ENCODE measurements at places on chromosomes 2 and 18. TPM values are rescaled to one million over a fixed set of nuclear protein-coding genes. Genes with fewer than 3 reads are reported as not detected.

Gene RFX8
- total RNA-seq, result 24.1 TPM

DNA sequence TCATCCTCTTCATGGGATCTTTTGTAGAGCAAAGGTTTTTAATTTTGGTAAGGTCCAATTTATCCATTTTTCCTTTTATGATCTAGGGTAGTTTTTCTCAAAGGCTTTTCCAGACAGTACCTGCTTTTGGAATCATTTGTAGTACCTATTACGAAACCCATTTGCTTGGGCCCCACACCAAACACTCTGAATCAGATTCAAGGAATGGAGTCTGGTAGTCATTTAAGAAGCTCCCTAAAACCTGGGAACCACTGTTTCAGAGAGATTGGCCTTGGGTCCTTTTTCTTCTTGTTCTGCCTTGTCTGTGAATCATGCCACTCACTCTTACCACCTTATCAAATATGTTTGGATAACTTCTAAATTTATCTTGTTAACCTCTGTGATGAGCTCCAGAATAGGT, 40.3 kb downstream of the OSBPL6 start:
- DNase-seq, result peak; percentile 48

Gene NR4A2
- total RNA-seq, result 0.41 TPM

GRCh38 chr2:104429639-104430358, 424.1 kb upstream of the POU3F3 start:
- DNase-seq, result no peak

- no peak for DNase-seq
These were observed 8.5 kb downstream of the OTX1 start for GRCh38 chr2:63058921-63059792.

- peak; percentile 56 for DNase-seq
These were observed 25.7 kb downstream of the NPPC start for GRCh38 chr2:231900486-231900942.

- DNase-seq, result peak; percentile 88
These were observed 82.0 kb downstream of the MREG start for GRCh38 chr2:215931256-215931903.

Gene PDE6D
- total RNA-seq, result 14.1 TPM

GRCh38 chr2:8115966-8116365, 565.9 kb upstream of the ID2 start:
- no peak for DNase-seq

DNA sequence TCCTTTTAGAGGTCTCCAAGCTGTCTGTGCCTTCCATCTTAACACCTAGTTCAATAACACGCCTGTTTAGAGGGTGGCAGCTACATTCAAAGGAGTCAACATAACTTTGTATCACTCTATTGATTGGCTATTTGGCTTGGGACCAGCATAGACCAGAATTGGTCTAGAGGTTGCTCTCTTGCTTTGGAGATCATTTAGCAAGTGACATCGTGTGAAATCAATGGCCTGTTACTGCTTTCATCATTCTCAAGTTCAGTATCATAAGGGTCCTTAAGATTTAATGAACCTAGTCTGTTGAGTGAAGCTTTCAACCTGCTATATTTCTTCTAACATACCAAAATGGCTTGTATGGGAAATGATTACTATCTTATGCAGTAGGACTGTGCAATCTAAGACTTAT, 768.2 kb downstream of the NRXN1 start:
- DNase-seq, result no peak

DNA sequence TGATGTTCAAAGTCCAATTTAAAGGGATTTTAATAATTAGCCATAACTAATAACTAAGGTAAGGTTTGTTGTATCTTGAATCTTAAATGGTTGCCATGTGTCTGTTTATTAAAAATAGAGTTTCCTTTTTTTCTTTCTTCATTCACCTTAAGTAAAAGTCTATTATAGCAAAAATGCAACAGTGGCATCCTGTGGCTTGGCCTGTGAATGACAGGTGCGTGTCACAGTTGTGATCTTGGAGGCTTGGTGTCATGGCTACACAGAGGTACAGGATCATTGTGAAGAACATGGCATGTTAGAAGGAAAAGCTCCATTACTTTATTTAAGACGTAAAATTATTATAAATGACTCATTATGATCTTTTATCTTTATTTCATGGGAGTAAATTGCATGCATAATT, 246.1 kb downstream of the BCL2 start:
- no peak for DNase-seq

DNA sequence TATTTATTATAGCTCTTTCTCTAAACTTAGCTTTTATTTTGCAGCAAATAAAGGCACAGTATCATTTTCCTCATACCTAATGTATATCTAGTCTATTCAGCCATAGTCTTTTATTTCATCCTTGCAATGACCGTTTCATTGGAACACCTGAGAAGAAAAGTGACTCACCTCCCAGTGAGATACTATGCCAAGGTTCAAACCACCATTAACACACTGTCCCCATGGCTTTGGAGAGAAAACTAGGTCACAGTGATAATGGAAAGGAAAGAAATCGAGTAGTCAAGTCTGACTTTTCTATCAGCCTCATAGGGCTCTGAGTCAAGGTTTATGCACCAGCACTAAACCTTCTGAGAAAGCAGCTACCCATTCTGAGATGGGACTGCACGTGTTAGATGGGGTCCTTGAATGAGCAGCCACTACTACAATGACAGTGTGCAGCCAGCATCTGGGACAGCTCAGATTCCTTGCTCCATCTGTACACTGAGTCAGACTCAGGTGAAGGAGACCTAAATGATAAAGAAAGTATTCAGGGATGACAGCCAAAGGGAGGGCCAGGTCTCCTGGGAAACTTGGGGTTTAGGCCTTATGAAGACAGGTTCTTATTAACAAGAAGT, 971.1 kb upstream of the ACVR2A start:
- no peak for DNase-seq

Gene ERFE
- total RNA-seq, result 3.4 TPM

- DNase-seq, result peak; percentile 15
These were observed 5.6 kb downstream of the SLC66A3 start for GRCh38 chr2:11160731-11161455.

GRCh38 chr2:88852753-88853402, 161.4 kb downstream of the RPIA start:
- DNase-seq, result no peak

GRCh38 chr2:86224645-86225355, 25.5 kb downstream of the MRPL35 start:
- DNase-seq, result peak; percentile 23

Gene MLPH
- 5.2 TPM for total RNA-seq

Gene GCG
- not detected for total RNA-seq

Gene CAVIN2
- total RNA-seq, result 24.1 TPM

Gene CHRNA1
- not detected for total RNA-seq

Gene FHOD3
- 3.0 TPM for total RNA-seq

DNA sequence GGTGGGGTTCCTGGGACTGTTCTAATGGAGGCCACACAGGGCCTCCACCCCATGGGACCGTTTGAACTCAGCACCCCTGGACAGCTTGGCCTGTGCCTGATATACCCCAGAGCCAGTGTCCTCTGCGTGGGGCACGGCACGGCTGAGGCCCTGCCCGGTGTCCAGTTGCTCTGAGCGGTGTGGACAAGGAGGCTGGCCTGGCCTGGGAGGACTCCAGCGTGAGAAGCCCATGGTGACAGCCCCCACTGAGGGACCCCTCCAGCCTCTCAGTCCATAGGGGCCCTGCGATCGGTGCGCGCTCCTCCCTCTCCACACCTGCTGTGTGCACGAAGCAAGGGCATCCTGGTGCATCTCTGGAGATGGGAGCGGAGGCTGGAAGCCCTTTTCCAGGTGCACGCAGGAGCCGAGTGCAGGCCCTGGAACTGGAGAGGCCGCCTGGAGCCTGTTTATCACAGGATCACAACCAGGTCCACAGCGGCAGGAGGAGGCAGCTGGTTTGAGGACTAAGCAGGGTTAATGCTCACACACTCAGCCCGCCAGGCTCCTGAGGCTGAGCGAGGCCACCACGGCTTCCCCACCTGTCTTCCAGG, 120.2 kb downstream of the PTGR3 start:
- no peak for DNase-seq

- no peak for DNase-seq
These were observed 54.8 kb upstream of the FRZB start for GRCh38 chr2:182921234-182921633.

Gene CRYBA2
- not detected for total RNA-seq

- DNase-seq, result peak; percentile 6
These were observed 55.1 kb upstream of the SIX3 start for GRCh38 chr2:44886414-44886813.

Gene RESP18
- not detected for total RNA-seq

DNA sequence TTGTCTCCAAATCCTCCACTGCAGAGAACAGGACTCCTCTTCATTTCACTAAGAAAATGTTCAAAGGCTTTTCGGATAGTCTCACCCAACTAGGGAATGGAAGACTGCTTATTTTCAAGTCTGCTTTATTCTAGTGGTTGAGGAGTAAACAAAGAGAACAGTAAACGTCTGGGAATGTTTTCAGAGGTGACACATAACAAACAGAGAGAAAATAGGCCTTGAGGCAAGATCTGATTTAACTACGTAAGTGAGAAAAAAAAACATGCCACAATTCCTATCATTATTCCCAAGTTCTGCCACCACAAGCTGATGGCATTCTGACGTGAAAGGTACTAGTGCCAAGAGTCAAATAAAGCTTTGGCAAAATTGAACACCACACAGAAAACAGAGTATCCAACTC, 16.7 kb upstream of the WIPF1 start:
- DNase-seq, result peak; percentile 55

DNA sequence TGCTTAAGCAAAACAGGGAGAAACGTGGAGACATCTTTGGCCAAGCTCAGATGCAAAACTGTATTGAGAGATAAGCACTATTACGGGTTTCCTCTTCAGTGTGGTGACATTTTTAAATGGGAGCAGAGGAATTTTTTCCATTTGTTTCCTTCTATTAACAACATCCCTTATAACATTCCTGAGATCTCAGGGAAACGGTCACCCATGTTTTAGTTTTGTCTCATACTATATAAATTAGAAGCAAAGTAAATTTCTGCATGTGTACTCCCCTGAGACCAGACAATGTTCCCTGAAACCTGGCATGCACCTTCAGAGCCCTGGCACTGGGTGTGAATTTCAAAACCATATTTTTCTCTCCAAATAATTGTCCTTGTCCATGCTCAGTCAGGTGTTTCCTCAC, 57.6 kb upstream of the RNF152 start:
- no peak for DNase-seq

GRCh38 chr2:33336036-33336625, 140.3 kb upstream of the RASGRP3 start:
- DNase-seq, result no peak

Gene CXCR2
- total RNA-seq, result not detected

Gene CFAP221
- total RNA-seq, result not detected

- DNase-seq, result no peak
These were observed 54.2 kb downstream of the GBX2 start for GRCh38 chr2:236113948-236114347.

Gene CNTNAP5
- not detected for total RNA-seq

Gene CYP27C1
- 0.41 TPM for total RNA-seq

DNA sequence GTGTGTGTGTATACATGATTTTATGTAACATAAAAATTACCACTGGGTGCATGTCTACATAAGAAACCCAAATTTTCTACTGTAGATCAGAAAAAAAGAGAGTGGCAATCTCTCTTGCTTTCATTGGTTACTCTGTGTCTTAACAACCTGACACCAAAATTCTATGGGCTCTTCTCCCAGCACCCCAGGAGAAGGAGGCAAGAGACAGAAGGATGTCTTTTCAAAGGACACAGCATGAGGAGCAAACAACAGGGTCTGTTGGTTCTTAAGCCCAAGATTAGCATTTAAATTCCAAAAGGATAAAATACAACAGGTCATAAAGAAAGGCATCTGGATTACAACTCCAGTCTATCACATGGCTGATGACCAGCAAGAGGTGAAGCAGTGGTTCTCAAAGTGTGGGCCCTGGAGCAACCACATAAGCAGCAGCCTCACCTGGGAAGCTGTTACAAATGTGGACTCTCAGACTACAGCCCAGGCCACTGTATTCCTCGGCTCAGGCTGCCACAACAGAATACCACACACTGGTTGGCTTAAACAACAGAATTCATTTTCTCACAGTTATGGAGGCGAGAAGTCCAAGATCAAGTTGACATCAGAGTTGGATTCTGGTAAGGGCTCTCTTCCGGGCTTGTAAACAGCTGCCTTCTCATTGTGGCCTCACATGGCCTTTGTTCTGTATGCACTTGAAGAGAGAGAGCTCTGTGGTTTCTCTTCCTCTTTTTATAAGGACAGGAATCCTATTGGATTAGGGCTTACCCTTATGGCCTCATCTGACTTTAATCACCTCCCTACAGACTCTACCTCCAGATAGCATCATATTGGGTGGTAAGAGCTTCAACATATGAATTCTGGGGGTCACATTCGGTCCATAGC, 79.8 kb upstream of the RNF152 start:
- DNase-seq, result no peak

Gene C2orf72
- total RNA-seq, result not detected

- no peak for DNase-seq
These were observed 387.0 kb upstream of the CDH19 start for GRCh38 chr18:66990909-66991308.

Gene AQP12A
- not detected for total RNA-seq

GRCh38 chr2:45754131-45755010, 102.9 kb downstream of the PRKCE start:
- no peak for DNase-seq

DNA sequence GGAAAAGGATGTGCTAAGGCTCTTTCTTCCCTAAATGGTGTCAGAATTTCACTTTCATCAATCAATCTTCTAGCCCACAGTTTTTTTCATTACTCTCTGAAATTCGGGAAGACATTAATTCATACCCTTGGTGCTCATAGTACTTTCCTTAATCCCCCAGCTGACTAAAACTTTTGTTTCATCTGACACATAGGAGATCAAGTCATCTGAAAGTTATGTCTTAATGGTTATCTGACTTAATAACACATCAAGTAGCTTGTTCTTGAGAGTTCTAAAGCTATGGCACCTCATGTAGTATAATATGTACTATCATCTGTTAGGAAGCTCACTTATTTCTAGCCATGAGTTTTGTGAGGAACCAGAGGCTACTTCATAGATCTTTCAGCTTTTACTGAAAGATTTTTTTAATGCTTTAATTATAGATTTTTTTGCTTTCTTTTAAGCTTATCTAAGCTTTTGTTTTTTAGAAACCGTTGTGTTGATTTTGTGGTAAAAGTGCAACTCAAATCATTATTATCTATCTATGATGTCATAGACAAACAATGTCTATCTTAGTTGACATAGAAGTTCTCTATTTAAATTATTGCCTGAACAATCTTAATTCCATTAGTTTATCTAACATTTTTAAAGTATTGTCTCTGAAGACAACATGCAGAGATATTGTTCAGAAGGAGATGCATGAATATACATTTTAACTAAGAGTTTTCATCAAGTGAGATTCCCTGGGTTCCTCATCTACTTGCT, 93.6 kb upstream of the UBXN4 start:
- DNase-seq, result no peak

- no peak for DNase-seq
These were observed 12.4 kb downstream of the WDR43 start for GRCh38 chr2:28906821-28907220.

GRCh38 chr2:53826587-53827397, 33.0 kb downstream of the GPR75 start:
- no peak for DNase-seq

Gene GRB14
- 6.9 TPM for total RNA-seq
